Urinary bladder (tissue), 4 donors: ENCODE measurements at places on chromosomes 1 and 21.

GRCh38 chr21:37026499-37026898 is 20.0 kb downstream of the RIPPLY3 start:
- no peak for DNase-seq

- no peak for DNase-seq
Measured at GRCh38 chr1:37998913-37999429, 6.3 kb downstream of the FHL3 start.

DNA sequence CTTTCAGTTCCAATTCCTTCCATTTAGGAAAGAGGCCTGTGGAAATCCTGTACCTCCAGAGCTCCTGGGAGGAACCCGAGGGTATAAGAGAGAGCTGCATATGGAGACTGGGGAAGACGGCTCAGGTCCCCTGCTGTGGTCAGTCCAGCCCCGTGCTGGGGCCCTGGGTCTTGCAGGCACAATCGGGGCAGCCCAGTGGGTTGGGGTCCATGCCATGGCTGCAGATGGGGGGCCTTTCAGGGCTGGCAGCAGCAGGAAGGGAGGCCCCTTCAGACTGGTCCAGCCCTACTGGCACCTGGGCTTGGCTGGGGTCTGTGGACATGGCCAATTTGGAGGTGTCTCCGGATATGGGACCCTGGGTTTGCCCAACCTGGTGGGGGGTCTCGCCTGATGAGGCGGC is 18.2 kb downstream of the HTR6 start:
- no peak for DNase-seq

GRCh38 chr1:48555271-48555670 is 83.3 kb upstream of the SPATA6 start:
- DNase-seq, result no peak

DNA sequence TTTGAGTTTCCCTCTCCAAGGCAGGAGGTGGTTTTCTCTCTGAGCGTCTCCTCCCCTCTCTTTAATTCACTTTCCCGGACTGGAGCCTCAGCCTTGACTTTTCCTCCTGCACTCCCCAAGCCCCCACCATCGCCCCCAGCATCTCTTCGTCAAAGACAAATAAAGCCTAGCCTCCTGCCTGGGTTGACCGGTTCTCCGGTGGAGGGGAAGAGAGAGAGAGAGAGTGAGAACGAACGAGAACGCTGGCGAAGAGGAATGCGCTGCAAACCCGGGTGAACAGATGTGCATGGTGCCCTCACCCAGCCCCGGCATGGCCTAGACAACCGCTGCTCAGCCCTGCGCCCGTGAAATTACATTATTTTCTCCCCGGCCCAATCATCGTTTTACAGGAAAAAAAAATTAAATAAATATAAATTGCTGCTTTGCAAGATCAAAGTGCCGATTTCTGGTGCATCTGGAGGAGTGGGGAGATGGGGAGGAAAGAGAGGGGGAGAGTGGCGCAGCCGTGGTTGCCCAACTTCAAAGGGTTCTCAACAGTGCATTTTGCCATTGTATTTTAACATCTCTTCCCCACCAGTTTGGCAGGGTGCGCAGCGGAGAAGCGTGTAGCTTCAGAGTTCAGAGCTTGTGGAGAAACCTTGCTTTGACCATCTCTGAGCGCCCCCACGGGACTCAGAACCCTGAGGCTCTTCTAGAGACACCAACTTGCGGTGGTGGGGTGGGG is 11.4 kb upstream of the TBX15 start:
- no peak for DNase-seq

DNA sequence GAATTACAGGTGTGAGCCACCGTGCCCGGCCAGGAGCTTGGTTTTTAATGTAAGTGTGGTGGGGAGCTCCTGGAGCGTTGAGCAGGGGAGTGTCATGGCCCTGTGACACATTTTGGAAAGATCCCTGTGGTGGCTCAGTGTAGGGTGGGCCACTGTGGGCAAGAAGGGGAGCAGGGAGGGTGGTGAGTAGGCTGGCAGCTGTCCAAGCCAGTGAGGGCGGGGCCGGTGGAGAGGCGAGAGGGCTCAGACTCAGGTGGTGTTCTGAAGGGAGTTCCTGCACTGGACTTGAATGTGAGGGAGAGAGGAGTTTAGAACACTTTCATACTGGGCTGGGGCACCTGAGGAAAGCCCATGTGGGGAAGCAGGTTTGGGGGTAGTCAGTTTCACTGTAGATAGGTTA is 3.1 kb upstream of the EVA1B start:
- no peak for DNase-seq

- DNase-seq, result no peak
Measured at GRCh38 chr1:197781968-197782721, 6.9 kb upstream of the DENND1B start.

GRCh38 chr1:34946211-34946610 is 16.8 kb upstream of the DLGAP3 start:
- no peak for DNase-seq

DNA sequence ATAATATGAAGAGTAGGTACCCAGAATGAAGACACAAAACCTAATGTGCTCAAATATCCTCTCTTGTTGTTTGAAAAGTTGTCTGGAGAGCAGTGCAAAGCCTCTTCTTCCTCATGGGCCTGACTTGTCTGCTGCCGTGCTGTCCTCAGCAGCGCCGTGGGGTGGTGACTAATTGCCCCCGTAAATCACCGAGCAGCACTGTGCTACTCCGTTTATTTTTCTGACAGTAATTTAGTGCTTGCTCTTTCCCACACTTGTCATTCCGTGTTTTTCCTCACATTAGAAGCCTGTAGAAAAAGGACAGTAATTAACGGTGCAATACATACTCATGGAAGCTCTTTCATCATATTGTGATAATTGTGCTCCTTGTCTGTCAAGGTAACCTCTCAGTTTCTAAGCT is 114.8 kb upstream of the BARHL2 start:
- no peak for DNase-seq
